Activated naive CD4-positive, alpha-beta T cell treated with Interleukin-2 at 50 U/mL for 16 hours (primary cell): ENCODE measurements at places on chromosomes 13 and 19.

DNA sequence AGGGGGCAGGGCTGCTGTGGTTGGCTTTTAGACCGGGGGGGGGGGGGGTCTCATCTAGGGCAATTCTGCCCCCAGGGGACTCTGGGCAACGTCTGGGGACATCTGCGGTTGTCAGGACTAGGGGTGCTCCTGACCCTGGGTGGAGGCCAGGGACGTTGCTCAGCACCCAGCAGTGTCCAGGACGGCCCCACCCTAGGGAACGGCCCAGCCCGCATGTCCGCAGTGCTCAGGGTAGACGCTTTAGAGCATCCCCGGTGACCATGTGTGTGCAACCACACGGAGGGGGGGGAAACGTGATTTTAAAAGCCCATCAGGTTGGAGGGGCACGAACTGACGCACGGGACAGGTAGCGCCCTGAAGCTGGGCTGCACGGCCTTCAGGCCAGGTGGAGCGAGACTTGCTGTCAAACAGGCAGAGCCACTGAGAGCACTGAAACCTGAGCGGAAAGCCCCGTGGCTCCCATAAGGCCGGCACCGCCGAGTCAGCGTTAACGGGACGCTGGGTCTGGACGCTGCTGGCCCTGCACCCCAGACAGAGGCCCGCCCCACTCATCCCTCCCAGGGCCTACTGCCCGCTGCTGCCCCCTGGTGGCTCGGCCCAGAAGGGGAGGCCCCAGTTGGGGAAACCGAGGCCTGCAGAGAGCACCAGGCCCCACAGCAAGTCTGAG, 8.3 kb downstream of the CACTIN start:
- DNase-seq, result peak; percentile 53

DNA sequence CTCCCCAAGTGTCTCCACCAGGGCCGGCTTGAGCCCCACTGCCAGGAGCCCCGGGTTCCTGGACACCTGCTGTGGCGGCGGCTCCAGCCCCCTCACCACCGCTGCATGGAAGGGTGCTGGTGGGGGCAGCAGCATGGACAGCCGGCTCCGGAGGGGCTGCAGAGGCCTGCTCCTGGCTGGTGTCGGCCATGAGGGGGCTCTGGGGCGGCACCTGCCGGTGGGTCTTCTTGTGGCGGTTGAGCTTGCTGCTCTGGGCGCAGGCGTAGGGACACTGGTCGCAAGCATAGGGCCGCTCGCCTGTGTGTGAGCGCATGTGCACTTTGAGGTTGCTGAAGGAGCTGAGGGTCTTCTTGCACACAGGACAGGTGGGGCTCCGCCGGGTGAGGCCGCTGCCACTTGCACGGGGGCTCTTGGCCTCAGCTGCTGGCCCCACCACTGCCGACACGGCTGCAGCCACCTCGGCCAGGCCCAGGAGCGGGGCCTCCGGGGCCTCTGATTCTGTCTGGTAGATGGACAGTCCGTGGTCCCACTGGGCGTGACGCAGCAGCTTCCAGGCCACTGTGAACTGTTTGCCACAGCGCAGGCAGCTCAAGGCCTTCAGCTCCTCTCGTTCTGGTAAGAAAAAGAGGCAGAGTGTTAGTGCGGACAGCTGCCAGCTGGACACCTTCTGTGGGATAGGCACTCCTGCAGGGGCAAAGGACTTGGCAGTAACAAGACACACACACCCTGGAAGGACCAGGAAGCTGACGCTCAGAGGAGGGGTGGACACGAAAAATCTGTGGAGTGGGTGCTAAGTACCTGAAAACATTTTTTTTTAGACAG, 4.1 kb downstream of the ZNF296 start:
- DNase-seq, result no peak

GRCh38 chr13:64753233-64754000, 2476.7 kb downstream of the PCDH9 start:
- no peak for DNase-seq

DNA sequence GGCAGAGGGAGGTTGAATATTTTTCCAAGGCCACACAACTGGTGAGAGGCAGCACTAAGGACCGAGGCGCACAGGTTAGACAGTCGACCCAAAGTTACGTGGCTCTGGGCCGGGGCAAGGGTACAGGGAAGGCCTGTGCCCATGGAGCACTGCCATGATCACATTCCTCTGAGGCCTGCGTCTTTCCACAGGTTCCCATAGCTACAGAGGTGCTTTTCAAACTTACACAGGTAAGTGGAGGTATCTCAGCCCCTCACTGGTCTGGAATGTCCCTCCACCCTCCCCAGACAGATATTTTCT, 814 bp downstream of the ZNF211 start:
- DNase-seq, result no peak

- DNase-seq, result no peak
Observed at GRCh38 chr19:45462174-45462573, 5.6 kb upstream of the FOSB start.

- DNase-seq, result no peak
Observed at GRCh38 chr19:1387684-1388636, 4.3 kb downstream of the NDUFS7 start.
